ENCODE measurements at places on chromosomes 6 and 20.

GRCh38 chr6:24387818-24388217, 14.9 kb upstream of the MRS2 start:
- no peak for DNase-seq

GRCh38 chr20:4180356-4180755, 165.0 kb upstream of the RNF24 start:
- DNase-seq, result no peak

GRCh38 chr6:16623029-16623653, 138.1 kb downstream of the ATXN1 start:
- no peak for DNase-seq

DNA sequence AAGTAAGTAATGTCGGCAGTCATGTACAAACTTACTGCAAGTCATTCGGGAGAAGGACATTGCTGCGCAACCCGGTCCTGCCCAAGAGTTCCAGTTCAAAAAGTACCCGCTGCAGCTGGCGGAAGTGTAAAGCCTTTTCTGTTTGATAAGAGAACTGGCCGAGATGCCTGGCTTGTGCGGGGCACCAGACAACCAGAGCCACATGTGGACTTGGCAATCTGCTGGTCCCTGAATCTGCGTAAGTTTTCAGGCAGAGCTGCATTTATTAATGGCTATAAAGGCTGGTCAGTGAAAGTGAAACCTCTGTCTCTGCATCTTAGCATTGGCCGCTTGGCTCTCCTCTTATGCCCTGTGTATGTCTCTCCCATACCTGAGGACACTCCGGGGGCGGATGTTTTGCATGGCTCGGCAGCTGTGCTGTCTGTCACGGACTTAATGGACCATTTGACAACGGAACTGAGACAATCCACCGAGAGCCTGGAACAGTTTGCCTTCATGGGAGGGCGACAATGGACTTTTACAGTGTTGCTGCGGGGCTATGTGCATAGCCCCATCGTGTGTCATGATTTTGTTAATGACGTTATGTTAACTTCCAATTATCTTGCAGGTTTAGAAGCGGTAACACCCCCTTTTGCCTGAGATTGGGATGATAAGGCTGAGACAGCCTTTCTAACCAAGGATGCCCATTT, 19.8 kb upstream of the RGS17 start:
- no peak for DNase-seq

DNA sequence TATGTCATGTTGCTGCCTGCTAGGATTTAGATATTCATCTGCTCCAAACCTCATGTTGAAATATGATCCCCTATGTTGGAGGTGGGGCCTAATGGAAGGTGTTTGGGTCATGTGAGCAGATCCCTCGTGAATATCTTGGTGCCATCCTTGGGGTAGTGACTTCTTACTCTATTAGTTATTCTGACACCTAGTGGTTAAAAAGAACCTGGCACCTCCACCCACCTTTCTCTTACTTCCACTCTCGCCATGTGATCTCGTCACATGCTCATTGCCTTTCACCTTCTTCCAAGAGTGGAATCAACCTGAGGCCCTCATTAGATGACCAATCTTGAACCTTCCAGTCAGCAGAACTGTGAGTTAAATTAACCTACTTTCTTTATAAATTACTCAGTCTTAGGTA, 549.4 kb upstream of the SYNCRIP start:
- DNase-seq, result no peak

DNA sequence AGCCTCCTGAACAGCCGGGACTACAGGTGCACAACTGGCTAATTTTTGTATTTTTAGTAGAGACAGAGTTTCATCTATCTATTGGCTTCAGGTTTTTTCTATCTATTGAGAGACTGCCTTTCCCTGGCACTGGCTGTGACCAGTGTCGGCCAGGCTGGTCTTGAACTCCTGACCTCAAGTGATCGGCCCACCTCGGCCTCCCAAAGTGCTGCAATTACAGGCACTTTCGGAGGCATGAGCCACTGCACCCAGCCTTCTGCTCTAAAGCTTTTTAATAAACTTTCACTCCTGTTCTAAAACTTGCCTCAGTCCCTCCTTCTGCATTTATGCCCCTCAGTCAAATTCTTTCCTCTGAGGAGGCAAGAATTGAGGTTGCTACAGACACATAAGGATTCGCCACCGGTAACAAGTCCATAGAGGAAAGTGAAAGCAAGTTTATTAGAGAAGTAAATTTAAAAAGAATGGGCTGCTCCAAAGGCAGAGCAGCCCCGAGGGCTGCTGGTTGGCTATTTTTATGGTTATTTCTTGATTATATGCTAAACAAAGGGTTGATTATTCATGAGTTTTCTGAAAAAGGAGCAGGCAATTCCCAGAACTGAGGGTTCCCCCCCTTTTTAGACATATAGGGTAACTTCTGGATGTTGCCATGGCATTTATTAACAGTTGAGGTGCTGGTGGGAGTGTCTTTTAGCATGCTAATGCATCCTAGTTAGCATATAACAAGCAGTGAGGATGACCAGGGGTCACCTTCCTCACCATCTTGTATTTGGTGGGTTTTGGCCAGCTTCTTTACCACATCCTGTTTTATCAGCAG, 44.8 kb upstream of the RNGTT start:
- no peak for DNase-seq

DNA sequence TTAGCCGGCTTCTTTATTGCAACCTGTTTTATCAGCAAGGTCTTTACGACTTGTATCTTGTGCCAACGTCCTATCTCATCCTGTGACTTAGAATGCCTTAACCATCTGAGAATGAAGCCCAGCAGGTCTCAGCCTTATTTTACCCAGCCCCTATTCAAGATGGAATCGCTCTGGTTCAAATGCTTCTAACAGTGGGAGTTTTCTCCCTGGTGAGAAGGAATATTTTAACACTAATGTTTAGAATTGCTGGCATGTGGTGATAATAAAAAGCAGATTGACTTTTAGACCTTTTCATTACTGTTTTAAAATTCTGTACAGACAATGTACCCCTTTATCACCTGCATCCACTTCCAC, 9.9 kb upstream of the KCNK15 start:
- no peak for DNase-seq

- DNase-seq, result no peak
These were observed 89.0 kb downstream of the PSMB1 start for GRCh38 chr6:170464080-170464479.

- DNase-seq, result no peak
These were observed 30.3 kb downstream of the RIPOR2 start for GRCh38 chr6:24905483-24905882.

- no peak for DNase-seq
These were observed 77.5 kb downstream of the FKBP5 start for GRCh38 chr6:35611240-35611639.

DNA sequence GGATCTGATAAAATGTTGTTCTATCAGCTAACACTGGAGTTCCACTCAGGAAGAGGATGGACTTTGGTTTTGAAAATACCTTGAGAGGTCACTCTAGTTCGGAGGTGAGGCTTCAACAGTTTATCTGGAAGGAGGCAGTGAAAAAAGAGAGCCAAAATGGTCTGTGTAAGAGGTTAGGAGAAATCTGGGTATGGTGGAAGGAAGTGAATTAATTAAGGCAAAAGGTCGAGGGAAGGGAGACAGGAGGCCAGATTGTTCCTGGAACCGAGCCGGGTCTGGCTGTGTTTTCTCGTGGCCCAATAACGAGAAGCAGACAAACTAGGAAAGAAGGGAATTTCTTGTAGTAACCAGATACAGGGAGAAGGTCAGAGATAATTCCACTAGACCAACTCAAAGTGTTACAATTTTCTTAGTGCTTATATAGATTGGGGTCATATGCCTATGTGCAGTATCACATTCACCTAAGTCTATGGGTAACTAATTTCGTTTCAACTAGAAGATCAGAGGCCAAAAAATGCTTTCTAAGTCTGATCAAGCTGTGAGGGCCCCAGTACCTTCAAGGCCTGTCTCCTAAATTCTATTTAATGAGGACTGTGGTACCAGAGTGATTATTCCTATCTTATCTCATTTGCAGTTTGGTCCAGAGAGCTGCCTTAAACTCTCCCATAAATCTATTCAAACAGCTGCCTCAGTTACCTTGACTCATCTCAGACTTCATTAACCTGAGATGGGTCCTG, 96.0 kb upstream of the SNX9 start:
- no peak for DNase-seq

GRCh38 chr6:158868890-158869825, 50.0 kb upstream of the EZR start:
- peak; percentile 77 for DNase-seq

- no peak for DNase-seq
These were observed 117.5 kb upstream of the KCNK16 start for GRCh38 chr6:39440039-39440426.

DNA sequence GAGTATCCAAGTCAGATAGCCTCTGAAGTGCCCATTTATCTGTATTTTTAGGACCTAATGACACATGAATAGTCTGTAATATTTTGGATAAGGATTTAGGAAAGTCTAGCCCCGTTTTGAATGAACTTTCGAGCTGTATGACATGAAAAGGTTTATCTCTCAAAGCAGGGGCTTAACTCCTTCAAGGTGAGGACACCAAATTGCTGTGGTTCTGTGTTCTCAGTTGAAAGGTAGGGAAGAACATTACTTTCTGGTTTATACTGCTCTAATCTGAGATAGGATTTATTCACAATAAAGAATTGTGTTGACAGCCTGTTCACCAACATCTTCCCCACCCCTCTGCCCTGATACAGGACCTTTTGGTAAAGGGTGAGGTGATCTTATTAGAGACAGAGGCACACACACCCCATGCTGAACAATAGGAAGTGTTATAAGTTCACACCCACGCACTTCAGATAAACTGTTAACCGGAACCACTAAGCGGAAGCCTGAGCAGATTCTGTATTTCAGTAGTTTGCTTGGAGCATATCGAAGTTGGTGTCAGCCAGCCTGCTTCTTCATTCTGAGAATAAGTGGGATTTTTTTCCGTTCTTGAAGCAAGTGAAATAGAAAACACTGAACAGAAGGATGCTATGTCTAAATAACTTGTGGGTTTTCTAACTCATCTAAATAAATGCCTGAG, 223.3 kb downstream of the TMEM242 start:
- no peak for DNase-seq

GRCh38 chr20:62980970-62981369, 25.8 kb downstream of the BHLHE23 start:
- DNase-seq, result no peak

DNA sequence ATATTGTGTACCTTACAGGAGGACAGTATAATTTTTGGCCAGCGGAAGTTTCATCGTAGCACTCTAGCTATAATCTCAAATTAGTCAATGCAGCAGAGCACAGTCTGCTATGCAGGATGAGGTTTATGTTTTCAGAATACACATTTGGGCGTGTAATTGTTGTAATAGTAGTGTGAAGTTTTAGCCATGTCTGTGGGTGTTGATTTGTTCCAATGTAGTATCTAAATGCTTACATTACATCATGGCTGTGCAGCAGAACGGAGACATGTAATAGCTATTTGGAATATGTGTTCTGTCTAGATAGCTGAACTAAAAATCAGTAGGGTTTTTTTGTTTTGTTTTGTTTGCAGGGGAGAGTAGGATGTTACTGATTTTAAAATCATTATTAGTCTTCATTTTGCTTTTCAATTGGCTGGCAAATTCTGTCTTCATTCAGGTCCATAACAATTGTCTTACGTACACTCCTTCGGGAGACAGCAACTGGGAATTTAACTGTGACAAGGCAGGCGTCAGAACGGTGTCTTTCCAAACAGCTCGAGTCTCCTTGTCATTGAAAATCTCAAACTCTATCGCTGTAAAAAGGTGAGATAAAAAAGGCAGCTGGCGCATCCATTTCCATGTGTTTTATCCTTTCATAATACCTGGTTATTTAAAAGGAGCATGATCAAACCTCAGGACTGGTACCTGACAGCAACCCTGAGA, 65.1 kb upstream of the CDH4 start:
- no peak for DNase-seq

- no peak for DNase-seq
These were observed 56.5 kb upstream of the HFE start for GRCh38 chr6:26030716-26031115.

DNA sequence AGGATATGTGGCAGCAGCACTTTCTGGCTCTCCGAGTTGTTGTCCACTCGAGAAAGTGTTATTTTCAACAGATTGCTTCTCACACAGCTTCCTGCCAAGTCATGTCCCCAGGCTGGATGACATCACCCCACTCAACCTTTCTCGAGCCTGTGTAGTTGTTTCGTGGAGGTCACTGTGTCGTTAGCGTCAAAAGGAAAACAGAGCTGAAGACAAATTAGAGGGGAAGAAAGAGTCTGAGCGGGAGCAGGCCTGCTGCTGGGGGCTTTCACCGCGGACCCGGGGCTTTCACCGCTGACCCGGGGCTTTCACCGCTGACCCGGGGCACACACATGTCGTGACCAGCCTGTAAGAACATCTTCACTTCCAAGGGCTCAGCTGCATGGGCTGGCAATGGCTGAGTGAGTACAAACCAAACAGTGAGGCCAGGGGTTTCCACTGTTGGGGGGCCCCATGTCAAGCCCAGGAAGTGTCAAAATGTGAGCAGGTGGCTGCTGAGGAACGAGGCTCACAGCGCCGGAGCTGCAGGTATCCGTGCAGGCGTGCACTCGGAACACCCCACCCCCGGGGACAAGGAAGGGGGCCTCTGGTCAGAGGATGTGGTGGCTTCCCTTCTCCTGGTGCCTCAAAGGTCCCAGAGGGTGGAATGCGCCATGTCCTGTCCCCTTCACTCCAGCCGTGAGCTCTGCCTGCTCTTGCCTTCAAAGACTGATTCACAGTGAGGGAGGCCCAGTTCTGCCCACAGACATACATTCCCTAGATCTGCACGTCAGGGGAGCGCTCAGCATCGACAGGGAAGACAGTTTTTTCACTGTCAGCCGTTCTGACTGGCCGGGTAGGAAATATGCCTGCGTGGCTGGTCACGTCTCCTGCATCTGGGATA, 365.9 kb downstream of the TAF4 start:
- DNase-seq, result no peak

- no peak for DNase-seq
These were observed 44.0 kb upstream of the COL21A1 start for GRCh38 chr6:56291302-56291917.

DNA sequence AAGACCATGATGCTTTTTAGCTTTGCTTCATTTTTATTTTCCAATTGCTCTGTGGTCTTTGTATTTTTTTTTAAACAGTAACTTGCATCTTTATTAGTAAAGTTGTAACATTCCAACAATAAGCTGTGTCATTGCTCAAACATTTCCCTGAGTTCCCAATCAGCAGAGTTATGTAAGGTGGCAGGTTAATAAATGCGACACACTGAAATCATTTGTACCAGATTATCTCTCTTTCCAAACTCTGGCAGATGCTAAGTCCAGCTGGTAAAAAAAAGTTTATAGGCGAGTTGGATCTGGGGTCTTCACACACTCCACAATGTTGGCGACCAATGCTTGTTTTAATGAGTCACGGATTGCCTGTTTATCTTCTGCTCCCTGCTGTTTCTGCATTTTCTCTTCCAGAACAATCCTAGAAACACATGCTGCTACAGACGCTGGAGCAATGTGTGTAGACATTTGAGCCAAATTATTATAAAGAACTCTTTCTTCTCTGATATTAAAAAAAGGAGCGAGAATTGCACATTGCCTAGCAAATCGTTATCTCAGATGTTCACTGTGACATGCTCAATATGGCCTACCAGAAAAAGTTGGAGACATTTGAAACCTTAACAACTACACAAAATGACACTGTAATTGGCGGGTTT, 113.6 kb upstream of the IFNGR1 start:
- no peak for DNase-seq

GRCh38 chr6:140541288-140541687, 1166.8 kb upstream of the CITED2 start:
- no peak for DNase-seq

- DNase-seq, result no peak
These were observed 321.5 kb upstream of the SASH1 start for GRCh38 chr6:148021165-148021564.

Data from endothelial cell (in vitro differentiated cells).